ENCODE measurements at places on chromosomes 7 and 10.

GRCh38 chr10:76001019-76001418, 569.6 kb downstream of the LRMDA start:
- DNase-seq = no peak

DNA sequence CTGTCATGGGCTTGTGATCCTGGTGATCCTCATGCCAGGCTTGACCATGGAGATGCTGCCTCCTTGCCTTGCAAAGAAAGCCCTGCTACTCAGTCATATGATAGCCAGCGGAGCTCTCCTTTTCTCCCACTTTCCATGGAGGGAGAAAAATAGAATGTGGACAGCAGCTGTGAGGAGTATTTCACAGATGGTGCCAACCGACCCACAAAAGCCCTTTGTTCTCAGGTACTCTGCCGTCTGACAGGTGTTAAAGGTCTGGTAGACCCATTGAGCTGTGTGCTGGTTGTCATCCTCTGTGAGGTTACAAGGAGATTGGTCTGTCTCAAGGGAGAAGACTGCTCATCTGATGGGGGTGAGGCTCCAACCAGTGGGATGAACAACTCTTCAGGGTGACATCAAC, 29.5 kb upstream of the COBL start:
- DNase-seq = no peak

GRCh38 chr7:118590107-118590506, 365.6 kb downstream of the ANKRD7 start:
- no peak for DNase-seq

GRCh38 chr10:34172936-34173533, 642.1 kb downstream of the PARD3 start:
- peak; percentile 86 for DNase-seq

DNA sequence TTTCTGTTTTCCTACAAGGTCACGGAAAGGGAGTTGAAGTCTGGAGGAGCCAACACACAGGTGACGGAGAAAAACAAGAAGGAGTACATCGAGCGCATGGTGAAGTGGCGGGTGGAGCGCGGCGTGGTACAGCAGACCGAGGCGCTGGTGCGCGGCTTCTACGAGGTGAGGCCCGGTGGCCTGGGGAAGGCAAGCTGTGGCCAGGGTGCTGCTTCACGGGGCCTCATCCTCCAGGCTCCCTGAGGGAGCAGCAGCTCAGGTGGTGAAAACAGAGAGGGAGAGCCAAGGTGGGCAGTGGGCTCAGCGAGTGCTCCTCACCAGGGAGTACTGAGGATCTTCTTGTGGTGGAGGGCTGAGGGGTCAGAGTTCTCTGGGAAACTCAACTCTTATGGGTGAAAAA, 32.5 kb upstream of the STK17A start:
- no peak for DNase-seq
